Neural cell (in vitro differentiated cells): ENCODE measurements at places on chromosomes 12 and 14. TPM values are rescaled to one million over a fixed set of nuclear protein-coding genes. Genes with fewer than 3 reads are reported as not detected.

NPAS3 gene
- polyA plus RNA-seq = 0.64 and 1.3 TPM in 2 replicates

CDKL1 gene
- polyA plus RNA-seq = 1.8 and 3.1 TPM in 2 replicates

ELK3 gene
- 0.10 TPM in 1 of 2 replicates, not detected in the other for polyA plus RNA-seq

ADAMTS20 gene
- 0.14 and 0.72 TPM in 2 replicates for polyA plus RNA-seq

GLI1 gene
- 4.2 TPM in 1 of 2 replicates, not detected in the other for polyA plus RNA-seq

LRP6 gene
- polyA plus RNA-seq = 28.1 and 33.5 TPM in 2 replicates

ABCC9 gene
- 0.32 TPM in 2 replicates for polyA plus RNA-seq

PRPH gene
- polyA plus RNA-seq = not detected in 2 replicates

DTX1 gene
- polyA plus RNA-seq = 30.7 and 42.8 TPM in 2 replicates
